ENCODE measurements at places on chromosomes 1 and 21.

GRCh38 chr1:92792340-92792782, 7.5 kb upstream of the EVI5 start:
- no peak for DNase-seq

DNA sequence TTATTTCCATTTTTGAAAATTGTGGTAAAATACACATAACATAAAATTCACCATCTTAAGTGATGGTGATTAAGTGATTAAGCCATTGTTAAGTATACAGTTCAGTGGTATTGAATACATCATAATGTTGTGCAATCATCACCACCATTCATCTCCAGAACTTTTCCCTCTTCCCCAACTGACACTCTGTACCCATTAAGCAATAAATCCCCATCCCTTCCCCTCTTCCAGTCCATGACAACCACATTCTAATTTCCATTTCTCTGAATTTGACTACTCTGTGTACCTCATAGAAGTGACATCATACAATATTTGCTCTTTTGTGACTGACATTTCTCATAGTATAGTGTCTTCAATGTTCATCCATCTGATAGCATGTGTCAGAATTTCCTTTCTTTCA, 124.8 kb downstream of the DISC1 start:
- DNase-seq = no peak

DNA sequence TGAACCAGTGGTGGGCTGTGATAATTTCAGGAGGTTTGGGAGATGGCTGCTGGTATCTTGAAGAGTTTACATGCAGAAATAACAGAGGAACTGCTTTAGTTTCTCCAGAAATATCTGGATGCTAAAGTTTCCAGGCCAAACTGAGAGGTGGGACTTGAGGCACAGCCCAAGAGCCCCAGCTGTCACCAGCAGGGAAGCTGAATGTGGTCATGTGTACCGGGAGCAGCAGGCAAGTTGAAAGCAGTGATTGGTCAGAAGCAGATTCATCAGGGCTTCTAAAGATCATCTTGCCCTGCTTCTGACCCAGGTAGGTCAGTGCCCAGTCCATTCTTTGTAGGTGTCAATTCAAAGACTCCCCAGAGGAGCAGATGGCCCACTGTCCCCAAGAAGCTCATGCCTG, 7.9 kb upstream of the RPTN start:
- DNase-seq = no peak

- DNase-seq = no peak
Observed at GRCh38 chr1:220681220-220681880, 8.8 kb upstream of the C1orf115 start.

- DNase-seq = no peak
Observed at GRCh38 chr1:41109310-41110197, 88.0 kb upstream of the SLFNL1 start.

- DNase-seq = no peak
Observed at GRCh38 chr1:85816606-85817005, 108.4 kb upstream of the ZNHIT6 start.

DNA sequence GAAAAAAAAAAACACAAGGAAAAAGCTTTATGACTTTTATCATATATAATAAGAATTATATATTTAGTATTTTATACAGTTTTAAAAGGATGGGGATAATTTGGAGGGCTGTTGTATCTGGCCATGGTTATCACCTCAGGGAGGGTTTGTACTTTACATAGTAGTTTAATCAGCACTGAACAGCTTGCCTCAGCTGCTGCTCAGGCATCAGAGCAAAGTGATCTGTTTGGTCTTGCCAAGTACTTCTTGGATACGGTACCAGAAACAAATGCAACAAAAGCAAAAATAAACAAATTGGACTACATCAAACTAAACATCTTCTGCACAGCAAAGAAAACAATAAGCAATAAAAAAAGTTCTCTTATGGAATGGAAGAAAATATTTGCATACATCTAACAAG, 2.6 kb upstream of the SPTA1 start:
- DNase-seq = no peak

DNA sequence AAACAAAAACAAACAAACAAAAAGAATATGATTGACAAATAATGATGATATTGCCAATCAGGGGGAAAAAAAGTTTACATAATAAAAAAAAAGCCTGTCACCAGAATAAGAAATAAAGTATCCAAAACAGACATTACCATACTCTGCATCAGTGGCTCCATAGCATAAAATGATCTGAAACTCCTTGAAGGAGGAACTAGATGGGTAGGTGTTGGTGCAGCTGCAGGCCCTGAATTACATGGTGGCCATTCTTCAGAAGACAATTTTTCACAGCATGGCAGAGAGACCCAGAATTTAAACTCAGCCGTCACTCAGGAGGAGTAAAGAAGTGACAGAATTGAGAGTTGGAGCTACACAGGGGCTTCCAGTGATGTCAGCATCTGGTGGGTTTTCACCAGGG, 60.2 kb downstream of the GLUL start:
- DNase-seq = no peak

Data from stimulated activated CD4-positive, alpha-beta T cell treated with anti-CD3 and anti-CD28 coated beads, Interleukin-1b, Interleukin-23, amount 100 ng/mL, for 4 hours (primary cell).